T-helper 2 cell treated with Interferon-gamma antibody and Interleukin-4, amounts not matched to agents 5 μg/mL and 100 μg/mL, for 36 hours (primary cell): ENCODE measurements at places on chromosomes 6 and 20.
A peak's percentile ranks its signal among the peaks of the same experiment; 100 is the strongest.

GRCh38 chr6:2765896-2766766 lies 938 bp downstream of the WRNIP1 start:
- DNase-seq = peak; percentile 41

DNA sequence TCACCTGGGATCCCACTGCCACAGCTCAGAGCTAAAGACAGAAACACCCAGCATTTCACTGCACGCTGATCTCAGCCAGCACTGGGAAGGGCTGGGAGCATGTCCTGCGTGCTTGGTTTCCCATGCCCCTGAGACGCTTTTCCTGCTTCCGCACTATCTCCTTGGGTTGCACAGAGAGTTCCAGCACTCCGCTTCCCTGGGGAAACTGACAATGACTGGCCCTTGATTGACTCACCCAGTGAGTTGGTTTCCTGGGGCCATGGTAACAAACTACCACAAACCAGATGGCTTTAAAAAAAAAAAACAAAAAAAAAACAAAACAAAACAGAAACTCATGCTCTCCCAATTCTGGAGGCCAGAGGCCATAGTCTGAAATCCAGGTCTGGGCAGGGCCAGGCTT lies 14.8 kb upstream of the MAS1L start:
- DNase-seq = no peak

DNA sequence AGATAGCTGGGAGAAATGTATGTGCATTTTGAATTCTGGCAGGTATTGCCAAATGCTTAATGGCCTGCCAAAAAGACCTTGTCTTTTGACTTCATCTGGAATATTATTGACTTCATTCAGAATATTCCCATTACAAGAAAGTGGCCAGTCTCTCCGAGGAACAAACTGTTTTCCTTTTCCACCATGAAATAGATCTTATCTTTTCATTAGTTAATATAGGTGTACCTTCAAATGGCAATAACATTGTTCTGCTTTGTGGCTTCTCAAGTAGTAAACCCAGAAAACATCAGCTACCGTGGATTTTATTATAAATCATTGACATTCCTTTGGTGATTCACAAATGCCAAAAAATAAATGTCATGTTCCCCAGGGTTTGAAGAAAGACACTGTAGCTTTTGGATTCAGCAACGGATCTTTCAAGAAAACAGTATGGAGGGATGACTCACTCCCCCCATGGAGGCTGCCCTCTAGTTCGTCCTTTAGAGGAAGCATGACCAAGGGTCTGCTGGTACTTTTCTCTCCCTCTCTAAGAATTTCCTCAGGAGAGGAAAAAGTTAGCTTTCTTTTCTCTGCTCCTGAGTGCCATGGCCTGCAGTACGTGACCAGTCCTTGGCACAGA lies 1.1 kb upstream of the RNF182 start:
- no peak for DNase-seq

GRCh38 chr6:39521958-39522357 lies 199.5 kb upstream of the KCNK16 start:
- no peak for DNase-seq

GRCh38 chr6:30258204-30258603 lies 45.0 kb upstream of the TRIM26 start:
- no peak for DNase-seq

GRCh38 chr6:157994125-157994795 lies 12.6 kb downstream of the SYNJ2 start:
- DNase-seq = no peak

DNA sequence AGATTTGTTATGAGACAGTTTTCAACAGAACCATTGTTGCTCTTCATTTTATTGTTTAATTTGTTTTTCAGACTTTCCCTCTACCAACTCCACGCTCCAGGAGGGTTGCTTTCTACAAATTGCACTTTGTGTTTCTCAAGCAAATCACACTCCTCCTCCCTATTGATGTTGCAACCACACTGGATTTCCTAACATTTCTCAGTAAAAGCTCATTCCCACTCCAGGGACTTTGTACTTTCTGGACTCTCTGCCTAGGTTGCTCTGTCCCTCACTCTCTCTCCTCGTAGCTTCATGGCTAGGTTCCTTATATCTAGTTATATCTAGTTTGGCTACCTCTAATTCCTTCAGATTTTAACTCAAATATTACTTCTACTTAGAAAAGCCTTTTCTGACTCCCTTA lies 20.3 kb downstream of the PGK2 start:
- DNase-seq = no peak

GRCh38 chr6:38822963-38823362 lies 107.9 kb downstream of the DNAH8 start:
- no peak for DNase-seq

DNA sequence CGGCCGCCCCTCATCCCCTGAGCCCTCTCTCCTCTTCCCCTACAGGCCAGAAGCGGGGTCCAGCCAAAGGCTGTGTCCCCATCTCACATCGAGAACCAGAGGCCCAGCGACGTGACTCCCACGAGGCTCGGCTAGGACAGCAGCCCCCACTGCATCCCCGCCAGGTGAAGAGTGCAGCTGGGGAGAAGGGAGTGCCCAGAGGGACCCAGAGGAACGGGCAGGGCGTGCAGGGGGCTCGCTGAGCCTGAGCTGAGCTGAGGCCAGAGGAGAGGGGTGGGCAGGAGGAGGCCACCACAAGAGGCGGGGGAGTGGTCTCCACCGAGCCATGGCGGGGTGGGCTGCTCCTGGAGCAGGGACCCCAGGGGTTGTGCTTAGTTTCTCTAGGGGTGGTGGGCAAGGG lies 32.6 kb downstream of the KCNQ2 start:
- DNase-seq = no peak

DNA sequence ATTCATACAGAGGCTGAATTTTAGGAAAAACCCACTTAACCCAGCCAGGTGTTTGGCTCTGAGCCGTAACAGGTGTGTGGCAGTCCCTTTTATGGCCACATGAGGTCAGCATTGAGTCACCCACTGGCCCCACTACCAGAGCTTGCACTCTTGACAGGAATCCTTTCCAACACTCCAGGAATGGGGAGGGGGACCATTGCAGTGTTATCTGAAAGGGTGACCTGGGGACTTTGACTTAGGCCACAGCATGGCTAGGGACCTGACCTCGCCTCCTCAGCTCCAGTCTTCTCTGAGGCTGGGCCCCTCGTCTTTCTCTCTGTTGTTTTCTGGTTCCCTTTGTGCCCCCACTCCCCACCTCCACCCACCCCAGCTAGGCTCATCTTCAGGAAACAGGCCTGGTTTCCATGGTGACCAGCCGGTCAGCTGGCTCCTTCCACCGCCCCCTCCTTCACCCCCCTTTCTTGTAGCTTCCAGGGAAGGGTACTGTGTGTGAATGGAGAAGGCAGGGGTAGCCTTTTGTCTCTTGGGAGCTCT lies 2.1 kb upstream of the TMEM151B start:
- DNase-seq = peak; percentile 46

- no peak for DNase-seq
Observed at GRCh38 chr6:167698540-167698939, 128.2 kb upstream of the AFDN start.

- no peak for DNase-seq
Observed at GRCh38 chr6:152828431-152828830, 77.8 kb downstream of the VIP start.

DNA sequence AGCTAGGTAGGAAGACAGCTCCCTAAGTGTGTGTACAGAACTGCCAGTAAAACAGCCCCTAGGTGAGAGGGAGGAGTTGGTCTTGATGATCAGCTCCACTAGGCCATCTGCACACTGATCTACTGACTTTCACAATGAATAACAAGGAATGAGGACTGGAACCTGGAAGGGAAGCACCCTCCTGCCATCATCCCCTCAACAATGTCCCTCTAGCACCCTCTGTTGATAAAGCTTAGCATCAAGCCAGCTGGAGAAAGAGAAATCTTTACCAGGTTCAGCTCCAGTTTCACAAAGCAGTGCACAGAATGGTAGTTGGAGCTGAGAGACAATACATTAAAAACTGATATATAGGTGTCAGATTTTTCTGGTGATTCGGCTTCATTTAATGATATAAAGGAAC lies 57.2 kb upstream of the IRAK1BP1 start:
- DNase-seq = no peak

GRCh38 chr6:8123236-8123635 lies 20.9 kb upstream of the EEF1E1 start:
- DNase-seq = no peak

DNA sequence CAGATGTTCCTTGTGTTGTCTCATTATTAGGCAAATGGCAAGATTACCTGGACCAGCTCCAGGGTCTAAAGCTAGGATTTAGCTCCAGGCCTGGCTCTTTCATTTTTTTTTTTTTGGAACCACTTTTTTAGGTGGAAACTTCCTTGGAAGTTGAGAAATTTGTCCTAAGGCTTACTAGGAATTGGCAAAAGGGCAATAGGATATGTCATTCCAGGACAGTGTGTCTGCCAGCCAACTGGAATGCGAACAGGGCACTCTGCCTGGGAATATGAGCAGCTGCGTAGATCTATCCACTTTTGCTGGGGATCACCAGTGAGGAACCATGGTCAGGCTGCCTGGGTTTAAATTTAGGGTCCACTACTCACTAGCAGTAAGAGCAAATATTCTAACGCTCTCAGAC lies 304.0 kb downstream of the TSHZ2 start:
- DNase-seq = no peak

GRCh38 chr20:51871943-51872342 lies 69.6 kb upstream of the SALL4 start:
- no peak for DNase-seq

- no peak for DNase-seq
Observed at GRCh38 chr6:79440598-79440997, 96.6 kb downstream of the LCA5 start.

GRCh38 chr6:34178357-34179105 lies 32.6 kb upstream of the GRM4 start:
- DNase-seq = no peak

- no peak for DNase-seq
Observed at GRCh38 chr6:169851641-169852503, 100.5 kb downstream of the ERMARD start.

DNA sequence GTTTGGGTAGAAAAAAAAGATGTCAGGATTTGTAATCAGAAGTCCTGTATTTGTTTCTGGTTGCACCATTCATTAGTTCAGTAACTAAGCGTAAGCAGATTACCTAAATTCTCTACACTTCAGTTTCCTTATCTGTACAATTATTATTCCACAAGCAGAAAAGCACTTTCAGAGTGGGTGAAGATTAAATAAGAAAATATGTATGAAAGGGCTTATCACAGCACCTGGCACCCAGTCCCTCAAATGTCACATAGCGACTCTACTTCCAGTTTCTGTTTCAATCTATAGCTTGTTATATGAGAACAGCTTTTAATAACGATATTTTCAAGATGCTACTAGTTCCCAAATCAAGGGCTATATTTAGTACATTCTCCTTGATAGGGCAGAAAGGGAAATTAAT lies 31.4 kb downstream of the RGS17 start:
- no peak for DNase-seq
